ENCODE measurements at places on chromosomes 1 and 21.
A peak's percentile ranks its signal among the peaks of the same experiment; 100 is the strongest.

DNA sequence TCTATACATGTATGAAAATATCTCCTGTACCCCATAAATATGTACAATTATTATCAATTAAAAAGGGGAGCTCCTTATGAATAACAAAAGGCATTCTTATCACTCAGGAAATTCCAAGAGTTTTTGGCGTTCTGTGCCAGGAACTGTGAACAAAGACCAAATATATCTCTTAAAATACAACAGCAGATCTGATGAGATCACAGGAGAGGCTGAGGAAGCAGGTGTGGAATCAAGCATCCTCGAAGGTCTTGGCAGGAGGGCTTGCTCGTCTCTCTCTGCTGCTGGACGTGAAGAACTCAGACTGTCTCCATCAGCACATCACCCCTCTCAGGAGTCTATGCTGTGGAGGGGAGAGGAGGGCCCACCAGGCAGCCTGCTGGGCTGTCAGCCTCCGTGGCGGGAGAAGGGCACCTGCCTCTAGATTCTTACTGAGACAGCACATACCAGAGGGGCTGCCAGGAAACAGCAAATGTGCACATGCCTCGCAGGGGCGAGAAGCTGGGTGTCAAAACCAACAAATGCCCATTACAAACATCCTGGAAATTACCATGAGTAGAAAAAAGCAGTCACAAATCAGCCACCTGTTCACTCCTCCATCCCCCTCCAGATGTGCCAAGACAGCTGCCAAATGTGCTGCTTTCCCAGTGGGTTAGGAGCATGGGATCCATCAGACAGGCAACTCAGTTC is 30.8 kb upstream of the FAM89A start:
- no peaks in the 10 kb centered on the region for H3K36me3 ChIP-seq
- H3K27me3 ChIP-seq: no peaks in the 10 kb centered on the region
- H3K4me3 ChIP-seq: no peak overlapping the region
- no peaks in the 10 kb centered on the region for H3K4me1 ChIP-seq
- DNase-seq: no peak

GRCh38 chr1:18468570-18468969 is 12.2 kb upstream of the KLHDC7A start:
- H3K4me1 ChIP-seq: no peaks in the 10 kb centered on the region
- no peak for DNase-seq
- H3K27ac ChIP-seq: no peak overlapping the region
- no peaks in the 10 kb centered on the region for H3K36me3 ChIP-seq
- H3K4me3 ChIP-seq: no peak overlapping the region

GRCh38 chr1:204127597-204128242 is 24.1 kb downstream of the ETNK2 start:
- no peak overlapping the region for H3K4me3 ChIP-seq
- no peaks in the 10 kb centered on the region for H3K27me3 ChIP-seq
- peaks cover 32% of the 10 kb centered on the region for H3K4me1 ChIP-seq
- DNase-seq: no peak
- peaks cover 4% of the 10 kb centered on the region for H3K36me3 ChIP-seq
- peak overlapping the region; percentile 38 for H3K27ac ChIP-seq

DNA sequence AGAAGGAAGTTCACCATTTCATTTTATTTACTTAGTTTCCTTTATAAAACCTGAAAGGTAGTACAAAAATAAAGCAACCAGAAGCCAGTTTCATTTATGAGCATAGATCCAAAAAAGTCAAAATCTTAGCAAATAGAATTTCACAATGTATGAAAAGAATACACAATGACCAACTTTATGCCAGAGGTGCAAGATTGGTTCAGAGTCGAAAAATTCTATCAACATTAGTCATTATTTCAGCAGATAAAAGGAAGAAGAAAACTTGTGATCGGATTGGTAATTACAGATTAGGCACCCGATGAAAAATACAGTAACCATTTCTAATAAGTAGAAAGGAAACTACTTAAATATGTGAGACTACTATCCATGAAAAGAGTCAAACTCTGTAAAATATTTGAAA is 89.1 kb downstream of the ITSN1 start:
- no peaks in the 10 kb centered on the region for H3K4me1 ChIP-seq
- DNase-seq: no peak
- H3K27ac ChIP-seq: no peak overlapping the region
- H3K36me3 ChIP-seq: peaks cover 3% of the 10 kb centered on the region

DNA sequence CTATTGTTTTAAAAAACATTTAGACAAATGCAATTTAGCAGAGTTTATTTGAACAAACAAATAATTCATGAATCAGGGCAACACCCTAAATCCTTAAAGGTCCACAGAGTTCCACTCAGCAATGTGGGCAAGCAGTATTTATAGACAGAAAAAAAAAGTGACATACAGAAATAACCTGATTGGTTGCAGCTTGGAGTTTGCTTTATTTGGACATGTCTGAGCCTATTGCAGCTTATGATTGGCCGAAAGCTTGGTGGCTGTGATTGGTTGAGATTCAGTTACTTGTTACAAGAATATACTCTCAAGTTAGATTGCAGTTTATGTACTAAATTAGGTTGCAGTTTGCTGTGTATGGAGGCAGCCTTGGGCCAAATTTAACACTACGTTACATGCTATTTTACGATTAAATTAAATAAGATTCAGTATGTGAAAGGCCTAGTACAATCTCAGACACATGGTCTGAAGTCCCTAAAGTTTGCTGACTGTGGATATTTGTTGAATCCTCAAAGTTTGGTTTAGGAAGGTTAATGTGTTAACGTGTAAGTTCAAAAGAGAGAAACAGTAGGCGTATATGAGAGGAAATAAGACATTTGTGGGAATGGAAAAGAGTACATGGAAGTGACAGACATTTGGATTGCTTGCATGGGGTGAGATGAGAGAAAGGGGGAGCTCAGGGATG is 6.9 kb upstream of the CAMSAP2 start:
- no peak for DNase-seq
- H3K27me3 ChIP-seq: no peaks in the 10 kb centered on the region
- no peaks in the 10 kb centered on the region for H3K4me1 ChIP-seq
- no peak overlapping the region for H3K4me3 ChIP-seq
- no peak overlapping the region for H3K27ac ChIP-seq

GRCh38 chr21:43307677-43308070 is 119.3 kb downstream of the SIK1 start:
- no peak overlapping the region for H3K4me3 ChIP-seq
- H3K36me3 ChIP-seq: no peaks in the 10 kb centered on the region
- peak overlapping the region; percentile 66 for H3K27ac ChIP-seq

GRCh38 chr1:63635681-63636080 is 42.5 kb downstream of the PGM1 start:
- H3K4me1 ChIP-seq: no peaks in the 10 kb centered on the region
- no peak overlapping the region for H3K27ac ChIP-seq
- H3K4me3 ChIP-seq: no peak overlapping the region
- no peaks in the 10 kb centered on the region for H3K27me3 ChIP-seq
- no peak for DNase-seq

GRCh38 chr1:209628618-209629299 is 23.5 kb downstream of the LAMB3 start:
- H3K27ac ChIP-seq: no peak overlapping the region
- no peak for DNase-seq
- H3K4me1 ChIP-seq: no peaks in the 10 kb centered on the region
- no peak overlapping the region for H3K4me3 ChIP-seq
- H3K36me3 ChIP-seq: peaks cover 97% of the 10 kb centered on the region
- H3K27me3 ChIP-seq: no peaks in the 10 kb centered on the region

DNA sequence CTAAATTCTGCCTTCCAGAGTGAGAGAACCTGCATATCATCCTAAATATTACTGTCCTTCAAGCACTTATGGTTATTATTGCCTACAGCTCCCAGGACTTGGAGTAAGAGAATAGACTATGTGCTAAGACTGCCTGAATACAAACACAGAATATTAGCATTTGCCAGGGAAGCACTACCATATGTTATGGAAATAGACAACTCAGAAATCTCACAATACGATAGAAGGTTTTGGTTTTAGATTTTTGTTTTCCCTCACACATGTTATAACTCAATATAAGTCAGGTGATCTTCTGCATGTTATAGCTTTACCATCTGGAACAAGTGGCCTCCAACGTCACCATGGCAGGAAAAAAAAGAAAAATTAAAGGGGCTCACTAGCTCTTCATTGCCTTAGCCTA is 413.9 kb downstream of the LRRIQ3 start:
- no peak for DNase-seq
- no peak overlapping the region for H3K4me3 ChIP-seq
- H3K36me3 ChIP-seq: no peaks in the 10 kb centered on the region
- no peaks in the 10 kb centered on the region for H3K27me3 ChIP-seq
- no peaks in the 10 kb centered on the region for H3K4me1 ChIP-seq
- H3K27ac ChIP-seq: no peak overlapping the region

DNA sequence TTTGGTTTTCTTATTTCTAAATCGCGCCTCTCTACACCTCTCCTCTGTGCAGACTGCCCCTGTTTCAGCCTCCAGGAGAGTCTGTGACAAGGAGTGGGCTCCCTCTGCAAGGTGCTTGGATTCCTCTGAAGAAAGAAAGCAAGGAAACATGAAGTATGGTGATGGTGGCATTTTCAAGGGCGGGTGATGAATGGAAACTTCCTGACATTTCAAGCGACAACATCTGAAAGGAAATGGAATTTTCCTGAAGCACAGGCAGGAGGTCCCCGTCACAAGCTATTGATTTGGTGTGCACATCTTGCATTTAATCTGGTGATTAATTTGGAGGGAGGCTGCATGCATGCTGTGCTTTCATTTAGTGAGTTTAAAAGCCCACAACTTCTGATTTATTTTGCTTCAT is 164.6 kb upstream of the FGGY start:
- H3K36me3 ChIP-seq: no peaks in the 10 kb centered on the region
- H3K4me3 ChIP-seq: no peak overlapping the region
- no peak overlapping the region for H3K27ac ChIP-seq

DNA sequence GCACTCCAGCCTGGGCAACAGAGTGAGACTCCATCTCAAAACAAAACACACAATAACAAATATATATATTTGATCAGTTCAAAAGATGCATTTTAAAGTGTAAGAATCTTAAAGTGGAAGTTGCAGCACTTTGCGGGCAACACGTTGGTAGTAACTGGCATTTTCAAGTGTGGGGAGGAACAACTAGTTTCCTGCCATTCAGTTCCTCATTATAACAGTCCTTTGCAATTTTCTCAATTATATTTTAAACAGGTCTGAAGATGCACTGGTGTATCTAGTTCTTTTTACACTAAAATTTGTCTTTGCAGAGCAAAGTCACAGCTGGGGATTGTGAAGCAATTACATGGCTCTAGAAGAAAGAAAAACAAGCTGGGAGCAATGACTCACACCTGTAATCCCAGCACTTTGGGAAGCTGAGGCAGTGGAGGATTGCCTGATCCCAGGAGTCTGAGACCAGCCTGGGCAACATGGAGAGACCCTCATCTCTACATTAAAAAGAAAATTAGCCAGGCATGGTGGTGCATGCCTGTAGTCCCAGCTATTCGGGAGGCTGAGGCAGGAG is 25.3 kb downstream of the RRAGC start:
- H3K36me3 ChIP-seq: peaks cover 6% of the 10 kb centered on the region
- H3K27ac ChIP-seq: no peak overlapping the region
- DNase-seq: no peak
- H3K4me3 ChIP-seq: no peak overlapping the region
- no peaks in the 10 kb centered on the region for H3K4me1 ChIP-seq

GRCh38 chr1:230737622-230738262 is 9.4 kb upstream of the CAPN9 start:
- no peaks in the 10 kb centered on the region for H3K36me3 ChIP-seq
- H3K27me3 ChIP-seq: no peaks in the 10 kb centered on the region
- H3K4me1 ChIP-seq: no peaks in the 10 kb centered on the region
- no peak for DNase-seq
- H3K27ac ChIP-seq: no peak overlapping the region
- H3K4me3 ChIP-seq: no peak overlapping the region

DNA sequence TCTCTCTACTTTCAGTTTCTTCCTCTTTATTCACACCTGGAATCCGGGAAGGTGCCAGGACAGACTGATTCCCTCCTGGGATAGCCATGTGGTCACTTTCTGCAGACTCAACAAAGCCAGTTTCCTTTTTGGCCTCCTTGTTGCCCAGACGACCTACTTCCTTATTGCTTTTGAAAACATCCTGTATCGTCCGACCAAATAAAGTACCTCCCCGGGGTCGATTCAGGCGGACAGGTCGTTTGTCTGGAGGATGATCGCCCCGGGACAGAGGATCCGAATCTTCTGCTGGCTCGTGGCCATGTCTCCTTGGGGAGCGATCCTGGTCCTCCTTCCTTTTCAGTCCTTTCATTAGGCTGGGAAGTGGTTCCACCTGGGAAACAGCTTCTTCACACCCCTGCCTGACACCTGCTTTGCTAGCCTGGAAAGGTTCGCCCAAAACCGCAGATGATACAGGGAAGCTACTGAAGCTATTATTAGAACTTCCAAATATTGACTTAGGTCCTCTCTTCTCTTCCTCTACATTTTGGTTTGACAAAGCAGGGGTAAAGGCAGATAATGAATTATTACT is 1.2 kb downstream of the MCM3AP start:
- peaks cover 21% of the 10 kb centered on the region for H3K4me1 ChIP-seq
- no peaks in the 10 kb centered on the region for H3K27me3 ChIP-seq
- DNase-seq: no peak
- peaks cover 30% of the 10 kb centered on the region for H3K36me3 ChIP-seq

DNA sequence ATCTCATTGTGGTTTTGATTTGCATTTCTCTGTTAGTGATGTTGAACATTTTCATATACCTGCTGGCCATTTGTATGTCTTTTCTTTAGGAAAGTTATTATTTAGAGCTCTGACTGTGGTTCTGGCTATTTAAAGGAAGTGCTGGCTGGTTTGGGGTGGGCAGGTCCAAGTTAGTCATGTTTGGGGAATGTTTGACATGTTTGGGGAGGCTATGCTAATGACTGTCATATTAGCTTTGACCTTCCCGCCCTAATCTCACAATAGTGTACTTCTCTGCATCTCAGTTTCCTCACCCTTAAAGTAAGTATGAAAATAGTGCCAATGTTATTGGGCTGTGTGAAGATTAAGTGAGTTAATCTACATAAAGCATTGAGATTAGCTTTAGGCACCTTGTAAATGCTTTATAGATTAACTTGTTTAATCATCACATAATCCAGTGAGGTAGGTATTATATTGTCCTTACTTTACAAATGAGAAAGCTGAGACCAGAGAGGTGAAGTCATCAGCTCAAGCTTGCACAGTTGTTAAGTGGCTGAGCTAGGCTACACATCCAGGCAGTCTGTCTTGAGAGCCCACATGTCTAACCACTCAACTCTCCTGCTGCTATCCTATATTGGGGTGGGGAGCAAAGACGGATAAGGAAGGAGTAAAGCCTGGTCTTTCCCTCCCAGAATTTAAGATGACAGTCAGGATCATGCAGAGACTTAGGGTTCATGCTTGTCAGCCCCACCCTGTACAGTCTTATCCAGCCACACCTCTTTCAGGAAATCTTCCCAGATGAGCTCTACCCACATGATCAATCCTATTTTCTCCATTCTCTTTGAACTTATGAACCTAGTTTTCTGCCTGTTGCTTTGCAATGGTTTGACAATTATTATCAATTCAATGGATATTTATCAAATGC is 22.8 kb upstream of the CRNN start:
- H3K27ac ChIP-seq: peak overlapping the region; percentile 15
- DNase-seq: peak; percentile 41
- no peak overlapping the region for H3K4me3 ChIP-seq
- peaks cover 27% of the 10 kb centered on the region for H3K4me1 ChIP-seq

GRCh38 chr21:39434950-39435349 is 10.6 kb downstream of the LCA5L start:
- no peaks in the 10 kb centered on the region for H3K27me3 ChIP-seq
- no peaks in the 10 kb centered on the region for H3K4me1 ChIP-seq
- no peak overlapping the region for H3K27ac ChIP-seq
- no peaks in the 10 kb centered on the region for H3K36me3 ChIP-seq
- DNase-seq: no peak

GRCh38 chr1:9845914-9846313 is 22.1 kb upstream of the CLSTN1 start:
- peaks cover 11% of the 10 kb centered on the region for H3K36me3 ChIP-seq
- H3K4me3 ChIP-seq: no peak overlapping the region
- no peaks in the 10 kb centered on the region for H3K27me3 ChIP-seq
- H3K27ac ChIP-seq: no peak overlapping the region
- peaks cover 37% of the 10 kb centered on the region for H3K4me1 ChIP-seq
